Anterior cingulate cortex (tissue), 58 donors: ENCODE measurements at places on chromosomes 6 and 20.

- no peak for DNase-seq
Measured at GRCh38 chr6:29679962-29680361, 990 bp downstream of the ZFP57 start.

DNA sequence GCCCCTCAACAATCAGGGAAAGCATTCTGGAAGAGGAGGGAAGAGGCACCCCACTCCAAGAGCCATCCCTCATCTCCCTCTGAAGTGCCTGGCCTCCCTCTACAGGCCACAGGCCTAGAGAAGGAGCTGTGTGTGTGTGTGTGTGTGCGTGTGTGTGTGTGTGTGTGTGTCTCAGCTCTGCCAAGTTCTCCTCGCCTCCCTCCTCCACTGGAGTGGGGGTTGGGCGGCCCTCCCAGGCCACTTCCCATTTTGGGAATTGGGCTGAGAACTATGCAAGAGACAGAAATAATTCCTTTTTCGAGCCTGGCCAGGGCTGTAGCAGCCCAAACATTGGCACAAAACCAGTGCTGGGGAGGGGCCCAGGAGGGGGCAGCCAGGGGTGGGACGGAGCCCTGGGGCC, 35.7 kb downstream of the KCNB1 start:
- DNase-seq = peak; percentile 67

DNA sequence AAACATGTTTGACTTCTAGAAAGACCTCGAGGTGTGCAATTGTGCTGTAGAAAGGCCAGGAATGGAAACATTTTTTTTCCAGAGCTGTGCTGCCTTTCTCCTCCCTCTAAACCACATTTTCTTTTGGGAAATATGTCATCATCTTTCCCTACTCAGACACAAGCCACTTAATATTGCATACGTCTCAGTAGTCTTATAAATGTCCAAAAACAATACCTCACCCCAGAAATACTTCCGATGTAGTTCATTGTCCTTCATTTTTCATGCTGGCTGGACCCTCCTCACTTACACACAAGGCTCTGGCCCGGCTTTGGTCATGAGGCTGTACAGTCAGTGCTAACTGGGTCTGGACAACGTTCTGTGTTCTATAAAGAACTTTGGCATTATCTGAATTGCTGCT, 126.4 kb downstream of the SCML4 start:
- DNase-seq = no peak

DNA sequence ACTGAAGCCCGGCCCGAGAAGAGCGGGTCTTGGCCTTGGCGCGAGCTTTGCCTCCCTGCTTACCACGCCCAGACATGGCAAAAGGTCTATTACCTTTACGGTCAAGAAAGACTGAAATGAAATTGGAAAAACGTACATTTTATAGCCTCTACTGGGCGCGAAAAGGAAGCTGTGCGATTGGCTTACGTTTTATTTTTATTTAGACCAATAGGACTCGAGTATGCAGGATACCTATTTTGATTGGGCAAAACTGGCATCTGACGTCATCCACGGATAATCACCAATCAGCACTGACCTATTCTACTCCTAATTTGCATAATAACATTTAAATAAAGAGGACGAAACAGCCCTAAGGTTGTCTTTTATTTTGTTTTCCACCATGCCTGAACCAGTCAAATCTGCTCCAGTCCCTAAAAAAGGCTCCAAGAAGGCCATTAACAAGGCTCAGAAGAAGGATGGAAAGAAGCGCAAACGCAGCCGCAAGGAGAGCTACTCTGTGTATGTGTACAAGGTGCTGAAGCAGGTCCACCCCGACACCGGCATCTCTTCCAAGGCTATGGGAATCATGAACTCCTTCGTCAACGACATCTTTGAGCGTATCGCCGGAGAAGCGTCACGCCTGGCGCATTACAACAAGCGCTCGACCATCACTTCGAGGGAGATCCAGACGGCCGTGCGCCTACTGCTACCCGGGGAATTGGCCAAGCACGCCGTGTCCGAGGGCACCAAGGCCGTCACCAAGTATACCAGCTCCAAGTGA, 97.4 kb downstream of the OR2B2 start:
- no peak for DNase-seq

- DNase-seq = no peak
Measured at GRCh38 chr20:33401921-33402369, 626 bp upstream of the CDK5RAP1 start.

GRCh38 chr6:87848616-87849015, 146.6 kb upstream of the AKIRIN2 start:
- no peak for DNase-seq

GRCh38 chr6:131694832-131695426, 6.3 kb downstream of the OR2A4 start:
- DNase-seq = peak; percentile 0

- DNase-seq = no peak
Measured at GRCh38 chr6:5300206-5300764, 39.0 kb downstream of the FARS2 start.

- DNase-seq = no peak
Measured at GRCh38 chr6:166046226-166046625, 121.4 kb downstream of the TBXT start.

DNA sequence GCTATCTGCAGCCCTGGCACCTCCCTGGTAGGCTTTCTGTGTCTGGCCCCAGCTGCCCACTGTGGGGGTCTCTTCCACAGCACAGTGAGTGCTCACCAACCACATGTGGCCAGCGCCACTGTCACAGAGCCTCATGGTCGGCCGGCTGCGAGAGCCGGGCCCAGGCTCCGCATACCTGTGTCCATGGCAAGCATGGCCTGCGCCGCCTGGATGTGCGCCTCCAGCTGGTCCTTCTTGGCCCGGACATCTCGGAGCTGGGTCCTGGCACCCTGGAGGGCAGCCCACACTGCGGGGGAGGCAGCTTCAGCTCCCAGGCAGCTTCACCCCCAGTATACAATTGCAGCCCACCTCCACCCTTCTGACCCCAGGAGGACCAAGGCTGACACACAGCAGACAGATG, 13.0 kb downstream of the ADRM1 start:
- no peak for DNase-seq

DNA sequence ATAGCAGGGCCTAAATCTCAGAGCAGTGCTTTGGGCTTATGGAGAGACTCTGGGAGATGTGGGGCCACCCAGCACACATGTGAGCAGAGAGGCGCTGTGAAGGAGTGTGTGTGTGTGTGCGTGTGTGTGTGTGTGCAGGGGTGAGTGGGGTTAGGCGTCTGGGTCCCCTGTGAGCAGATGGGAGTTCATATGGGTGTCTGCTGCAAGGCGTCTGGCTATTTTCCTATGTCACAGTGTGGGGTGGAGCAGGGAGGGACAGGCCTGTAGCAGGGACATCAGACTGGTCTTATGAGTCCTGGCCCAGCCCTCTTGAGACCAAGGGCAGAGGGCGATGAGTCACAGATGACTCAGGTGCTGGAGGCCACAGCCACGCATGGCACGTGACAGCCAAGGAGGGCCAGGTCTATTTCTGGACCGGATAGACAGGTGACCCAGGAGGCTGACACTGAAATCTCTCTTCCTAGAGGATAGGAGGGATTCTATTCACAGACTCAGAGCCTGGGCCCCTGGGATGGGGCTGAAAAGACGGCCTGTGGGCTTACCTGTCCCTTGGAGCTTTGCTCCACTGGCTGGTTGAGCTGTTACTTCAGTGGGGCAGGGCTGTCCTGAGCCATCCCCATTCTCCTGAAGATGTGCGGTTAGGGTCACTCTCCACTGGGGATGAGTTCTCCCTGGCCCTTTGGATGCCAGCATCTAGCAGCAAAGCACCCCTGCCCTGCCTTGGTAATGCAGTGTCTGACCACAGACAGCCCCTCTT, 28.9 kb downstream of the VEGFA start:
- no peak for DNase-seq
